ENCODE measurements at places on chromosomes 2 and 18.

DNA sequence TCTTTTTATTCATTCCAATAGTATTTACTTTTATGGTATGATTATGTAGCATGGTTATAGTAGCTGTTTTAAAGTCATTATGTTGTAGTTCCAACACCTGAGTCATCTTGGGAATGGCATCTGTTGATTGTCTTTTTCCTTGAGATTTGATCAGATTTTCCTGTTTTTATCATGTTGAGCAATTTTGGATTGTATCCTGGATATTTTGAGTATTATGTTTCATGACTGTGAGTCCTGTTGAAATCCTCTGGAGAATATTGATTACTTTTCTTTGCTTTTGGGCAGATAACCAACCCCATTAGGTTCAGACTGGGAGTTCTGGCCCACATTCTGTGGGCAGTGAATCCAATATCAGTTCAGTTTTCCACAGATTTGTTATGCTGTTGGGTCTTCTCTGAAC lies 163.2 kb upstream of the SPRED2 start:
- H3K27ac ChIP-seq: no peak overlapping the region
- H3K4me1 ChIP-seq: no peaks in the 10 kb centered on the region
- H3K27me3 ChIP-seq: no peaks in the 10 kb centered on the region
- no peak for DNase-seq

- H3K4me1 ChIP-seq: no peaks in the 10 kb centered on the region
- no peaks in the 10 kb centered on the region for H3K36me3 ChIP-seq
- H3K4me3 ChIP-seq: no peak overlapping the region
- no peaks in the 10 kb centered on the region for H3K27me3 ChIP-seq
Measured at GRCh38 chr2:112627060-112628040, 18.4 kb upstream of the SLC20A1 start.

DNA sequence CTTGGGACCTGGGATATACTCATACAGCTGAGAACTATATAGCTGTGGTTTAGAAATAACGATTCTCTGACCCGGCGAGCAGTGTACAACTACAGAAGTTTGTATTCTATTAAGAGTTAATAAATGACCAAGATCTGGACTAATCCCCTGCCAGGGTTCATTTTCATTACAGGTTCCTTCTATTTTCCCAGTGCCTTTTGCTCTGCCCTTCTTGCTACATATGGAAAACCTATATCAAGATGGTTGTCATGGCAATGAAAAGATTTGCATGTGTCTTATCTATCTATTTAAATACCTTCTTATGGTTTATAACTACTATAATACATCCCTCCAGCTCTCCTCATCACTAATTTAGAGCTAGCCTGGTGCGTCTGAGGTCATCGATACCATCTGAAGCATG lies 965.2 kb downstream of the BCL11A start:
- no peaks in the 10 kb centered on the region for H3K27me3 ChIP-seq
- H3K36me3 ChIP-seq: no peaks in the 10 kb centered on the region
- H3K27ac ChIP-seq: no peak overlapping the region
- no peak overlapping the region for H3K4me3 ChIP-seq
- DNase-seq: no peak

DNA sequence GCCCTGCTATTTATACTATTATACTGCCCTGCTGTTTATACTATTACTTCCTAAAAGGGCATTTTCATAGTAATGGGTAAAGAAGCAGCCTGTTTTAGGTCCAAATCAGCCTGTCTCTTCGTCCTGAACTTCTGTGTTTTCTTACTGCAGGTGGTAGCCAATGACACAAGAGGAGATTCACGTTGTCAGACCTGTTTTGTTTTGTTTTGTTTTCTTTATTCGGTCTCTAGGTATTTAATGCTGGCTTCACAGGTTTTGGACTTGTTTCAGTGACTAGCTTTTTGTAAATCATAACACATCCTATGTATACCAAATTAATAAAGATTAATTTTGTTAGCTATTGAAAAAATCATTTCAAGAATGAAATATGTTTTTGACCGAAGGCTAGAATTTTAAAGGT lies 116.4 kb downstream of the MAP3K20 start:
- DNase-seq: no peak
- H3K36me3 ChIP-seq: no peaks in the 10 kb centered on the region
- H3K4me1 ChIP-seq: peaks cover 18% of the 10 kb centered on the region
- H3K27me3 ChIP-seq: no peaks in the 10 kb centered on the region

- H3K4me3 ChIP-seq: no peak overlapping the region
- no peaks in the 10 kb centered on the region for H3K36me3 ChIP-seq
- H3K4me1 ChIP-seq: no peaks in the 10 kb centered on the region
- no peak overlapping the region for H3K27ac ChIP-seq
Measured at GRCh38 chr2:228987441-228988155, 283.5 kb downstream of the PID1 start.

GRCh38 chr18:26183395-26184112 lies 42.7 kb upstream of the TAF4B start:
- no peaks in the 10 kb centered on the region for H3K27me3 ChIP-seq
- H3K27ac ChIP-seq: no peak overlapping the region
- no peak for DNase-seq
- no peak overlapping the region for H3K4me3 ChIP-seq

- H3K4me1 ChIP-seq: no peaks in the 10 kb centered on the region
- H3K27me3 ChIP-seq: no peaks in the 10 kb centered on the region
- no peak overlapping the region for H3K4me3 ChIP-seq
- H3K27ac ChIP-seq: no peak overlapping the region
- DNase-seq: no peak
- H3K36me3 ChIP-seq: no peaks in the 10 kb centered on the region
Measured at GRCh38 chr18:56267334-56267733, 371.1 kb downstream of the TXNL1 start.

DNA sequence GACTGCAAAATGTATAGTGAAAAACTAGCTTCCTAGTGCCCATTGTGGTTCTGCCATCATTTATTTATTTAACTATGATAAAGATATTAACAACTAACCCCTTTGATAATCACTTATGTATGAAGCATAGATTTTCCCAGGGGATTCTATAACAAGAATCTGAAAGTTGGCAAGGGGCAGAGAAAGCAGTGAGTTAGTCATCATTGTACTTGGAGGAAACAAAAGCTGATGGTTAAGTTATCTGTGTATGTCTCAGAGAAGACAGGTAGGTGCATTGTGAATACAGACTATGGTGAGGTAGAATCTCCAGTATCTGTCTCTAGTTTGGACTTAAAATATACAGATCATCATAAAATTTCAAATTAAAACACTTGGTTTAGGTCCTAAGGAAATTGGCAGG lies 2159.1 kb upstream of the CELF4 start:
- no peak for DNase-seq
- H3K36me3 ChIP-seq: no peaks in the 10 kb centered on the region
- no peak overlapping the region for H3K4me3 ChIP-seq
- H3K27me3 ChIP-seq: no peaks in the 10 kb centered on the region
- no peaks in the 10 kb centered on the region for H3K4me1 ChIP-seq

DNA sequence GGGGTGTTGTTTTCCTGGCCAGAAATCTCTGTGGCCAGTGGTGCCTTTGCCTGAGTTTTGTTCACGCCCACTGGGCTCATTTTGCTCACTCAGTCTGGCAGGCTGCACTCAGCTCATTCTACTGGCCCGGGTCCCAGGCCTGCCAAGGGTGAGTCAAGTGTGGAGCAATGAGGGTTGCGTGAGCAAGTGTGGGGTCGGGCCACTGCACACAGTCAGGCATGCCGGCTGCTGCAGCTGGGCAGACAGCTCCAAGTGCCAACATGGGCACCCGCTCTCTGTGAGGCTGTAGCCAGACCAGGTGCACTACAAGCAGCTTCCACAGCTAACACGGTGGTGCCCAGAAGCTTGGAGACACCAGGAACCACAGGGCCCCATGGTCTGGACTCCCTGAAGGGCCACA lies 801.1 kb upstream of the RAB6C start:
- no peaks in the 10 kb centered on the region for H3K27me3 ChIP-seq
- DNase-seq: no peak
- no peaks in the 10 kb centered on the region for H3K36me3 ChIP-seq

- H3K27ac ChIP-seq: no peak overlapping the region
- no peak overlapping the region for H3K4me3 ChIP-seq
- no peaks in the 10 kb centered on the region for H3K27me3 ChIP-seq
- DNase-seq: no peak
- peaks cover 3% of the 10 kb centered on the region for H3K4me1 ChIP-seq
Measured at GRCh38 chr2:177688844-177689243, 296.3 kb downstream of the AGPS start.
